ENCODE measurements at places on chromosomes 2 and 18.
A peak's percentile ranks its signal among the peaks of the same experiment; 100 is the strongest.

DNA sequence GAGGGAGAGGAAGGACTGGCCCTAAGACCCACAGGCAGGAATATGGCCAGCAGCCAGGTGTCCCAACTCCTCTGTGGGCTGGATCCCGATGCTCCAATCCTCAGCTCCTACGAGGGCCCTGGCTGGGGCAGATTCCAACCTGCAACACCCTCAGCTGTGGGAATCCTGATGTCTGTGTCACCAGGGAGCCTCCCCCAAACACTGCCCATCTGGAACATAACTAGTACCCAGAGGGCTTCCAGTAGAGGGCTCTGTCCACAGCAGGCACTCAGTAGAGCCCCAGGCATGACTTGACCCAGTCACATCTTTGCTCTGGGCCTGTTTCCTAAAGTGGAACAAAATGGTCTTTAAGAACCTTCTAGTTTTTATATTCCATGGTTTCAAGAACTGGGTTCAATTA, 20.6 kb upstream of the LOXHD1 start:
- peak; percentile 68 for DNase-seq

GRCh38 chr18:59715966-59716369, 18.7 kb upstream of the CCBE1 start:
- peak; percentile 79 for DNase-seq

DNA sequence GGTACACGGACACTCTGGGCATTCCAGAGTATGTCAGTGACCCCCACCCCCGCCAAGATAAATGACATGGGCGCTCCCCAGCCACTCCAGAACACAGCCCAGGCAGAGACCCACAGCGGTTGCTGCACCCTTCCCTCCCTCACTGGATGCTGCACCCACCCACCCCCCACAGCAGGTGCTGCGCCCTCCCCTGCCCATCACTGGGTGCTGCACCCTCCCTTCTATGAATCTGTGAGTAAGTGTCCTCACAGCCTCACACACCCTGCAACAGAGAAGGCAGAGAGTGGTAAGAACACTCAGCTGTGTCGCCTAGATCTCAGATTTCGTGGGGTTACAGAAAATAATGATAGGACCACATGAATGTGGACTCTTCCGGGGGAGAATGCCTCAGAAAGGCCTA, 23.5 kb downstream of the CHMP1B start:
- DNase-seq = no peak

DNA sequence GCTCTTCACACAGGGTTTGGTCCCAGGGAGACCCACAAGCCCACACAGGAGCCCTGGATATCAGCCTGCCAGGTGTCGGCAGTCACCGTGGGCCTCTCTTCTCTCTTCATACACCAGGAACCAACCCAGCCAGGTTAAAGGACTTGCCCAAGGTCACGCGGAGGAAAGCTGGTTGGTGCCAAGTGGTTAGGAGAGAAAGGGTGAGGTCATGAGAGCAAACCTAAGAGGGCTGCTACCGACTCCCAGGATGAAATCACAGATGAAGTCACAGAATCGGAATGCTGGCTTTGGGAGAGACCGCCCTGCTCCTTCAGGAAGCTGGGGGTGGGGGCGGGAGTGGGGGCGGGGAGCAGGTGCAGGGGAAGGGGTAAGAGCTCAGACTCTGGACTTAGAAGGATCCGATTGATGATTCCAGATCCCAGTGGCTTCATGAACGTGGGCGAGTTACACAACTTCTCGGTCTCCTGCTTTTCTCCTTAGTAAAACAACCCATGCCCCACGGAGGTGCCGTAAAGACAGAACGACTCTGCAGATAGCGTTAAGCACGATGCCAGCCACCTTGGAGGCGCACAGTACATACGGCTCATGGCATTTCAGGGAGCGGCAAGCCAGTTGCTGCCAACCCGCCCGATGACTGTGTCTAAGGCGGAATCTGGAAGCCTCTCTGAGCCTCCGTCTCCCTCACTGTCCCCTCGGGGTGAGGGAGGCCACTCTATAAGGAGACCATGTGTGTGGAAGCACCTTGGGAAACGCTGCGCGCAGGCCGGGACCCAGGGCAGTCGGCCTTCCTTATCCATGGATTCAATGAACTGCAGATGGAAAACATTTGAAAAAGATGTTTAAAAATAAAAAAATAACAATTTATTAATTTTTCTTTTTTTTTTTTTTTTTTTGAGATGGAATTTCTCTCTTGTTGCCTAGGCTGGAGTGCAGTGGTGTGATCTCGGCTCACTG, 23.0 kb upstream of the TAF1B start:
- DNase-seq = peak; percentile 34

DNA sequence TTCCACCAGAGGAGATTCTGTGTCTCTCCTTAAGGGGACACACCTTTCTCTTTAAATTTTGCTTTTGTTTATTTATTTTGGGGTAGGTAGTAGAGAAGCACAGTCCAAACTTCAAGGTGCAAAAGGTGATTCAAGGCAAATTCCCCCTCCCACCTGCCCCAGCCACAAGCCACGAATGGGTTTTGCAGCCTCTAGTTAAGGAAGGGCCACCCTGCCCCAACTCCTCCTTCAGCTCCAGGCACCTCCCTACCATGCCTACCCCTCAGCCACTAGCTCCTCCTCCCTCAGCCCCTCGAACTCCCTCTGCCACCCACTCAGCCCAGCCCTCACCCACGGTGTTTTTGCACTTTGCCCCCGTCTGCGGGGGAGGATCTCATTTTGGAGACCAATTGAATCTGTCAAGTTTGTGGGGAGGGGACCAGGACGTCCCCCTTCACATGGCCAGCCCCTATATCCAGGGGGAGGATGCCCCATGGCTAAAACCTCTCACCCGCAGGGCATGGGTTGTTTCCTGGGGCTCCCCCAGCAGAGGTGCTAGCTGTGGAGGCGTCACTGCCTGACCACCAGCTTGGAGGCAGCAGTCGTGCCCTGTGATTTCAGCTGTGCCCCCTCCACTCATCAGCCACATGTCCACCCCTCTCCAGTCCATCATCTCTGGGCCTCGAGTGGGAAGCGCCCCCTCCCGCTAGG, 4.5 kb downstream of the HAAO start:
- no peak for DNase-seq

- no peak for DNase-seq
Observed at GRCh38 chr2:8154270-8154669, 527.6 kb upstream of the ID2 start.

GRCh38 chr18:31646332-31647126, 37.9 kb downstream of the B4GALT6 start:
- DNase-seq = no peak

Measured in AG08396 (cell line).